Fibroblast of lung (primary cell): ENCODE measurements at places on chromosomes 2 and 18. TPM values are rescaled to one million over a fixed set of nuclear protein-coding genes. Genes with fewer than 3 reads are reported as not detected.
A peak's percentile ranks its signal among the peaks of the same experiment; 100 is the strongest.

Gene AGAP1
- 7.7 and 10.6 TPM in 2 replicates for total RNA-seq

Gene CRIM1
- total RNA-seq, result 135 and 364 TPM in 2 replicates

- no peak for DNase-seq
- H3K27ac ChIP-seq, result no peak overlapping the region
- H3K36me3 ChIP-seq, result no peaks in the 10 kb centered on the region
- H3K4me3 ChIP-seq, result no peak overlapping the region
- no peaks in the 10 kb centered on the region for H3K27me3 ChIP-seq
These were observed 26.9 kb upstream of the CDH19 start for GRCh38 chr18:66630831-66631230.

DNA sequence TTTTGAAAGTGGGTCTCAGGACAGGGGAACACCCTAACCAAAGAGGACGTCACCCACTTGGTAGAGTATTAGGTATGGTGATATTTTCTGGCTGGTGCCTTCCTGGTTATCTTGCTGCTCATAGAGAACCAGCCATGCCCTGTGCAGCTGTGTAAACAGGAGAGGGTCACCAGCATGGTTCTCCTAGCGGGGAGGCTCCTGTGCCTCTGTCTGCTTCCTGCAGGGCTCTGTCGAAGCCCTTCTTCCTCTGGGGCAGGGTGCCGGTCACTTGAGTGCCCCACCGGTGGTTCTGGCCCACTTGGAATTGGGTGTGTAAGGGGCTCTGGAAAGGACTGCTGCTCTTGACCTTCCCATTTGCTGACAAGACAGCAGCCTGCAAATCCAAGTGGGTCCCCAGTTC is 131.6 kb upstream of the MSH6 start:
- H3K36me3 ChIP-seq, result no peaks in the 10 kb centered on the region
- no peaks in the 10 kb centered on the region for H3K4me1 ChIP-seq
- H3K27ac ChIP-seq, result no peak overlapping the region
- no peak for DNase-seq
- H3K27me3 ChIP-seq, result peaks cover 8% of the 10 kb centered on the region

Gene DHX57
- total RNA-seq, result 20.5 and 23.5 TPM in 2 replicates

GRCh38 chr18:73791081-73791480 is 356.6 kb downstream of the FBXO15 start:
- no peaks in the 10 kb centered on the region for H3K4me1 ChIP-seq
- no peak overlapping the region for H3K27ac ChIP-seq
- no peaks in the 10 kb centered on the region for H3K27me3 ChIP-seq
- H3K4me3 ChIP-seq, result no peak overlapping the region
- peak; percentile 60 for DNase-seq
- no peaks in the 10 kb centered on the region for H3K36me3 ChIP-seq

DNA sequence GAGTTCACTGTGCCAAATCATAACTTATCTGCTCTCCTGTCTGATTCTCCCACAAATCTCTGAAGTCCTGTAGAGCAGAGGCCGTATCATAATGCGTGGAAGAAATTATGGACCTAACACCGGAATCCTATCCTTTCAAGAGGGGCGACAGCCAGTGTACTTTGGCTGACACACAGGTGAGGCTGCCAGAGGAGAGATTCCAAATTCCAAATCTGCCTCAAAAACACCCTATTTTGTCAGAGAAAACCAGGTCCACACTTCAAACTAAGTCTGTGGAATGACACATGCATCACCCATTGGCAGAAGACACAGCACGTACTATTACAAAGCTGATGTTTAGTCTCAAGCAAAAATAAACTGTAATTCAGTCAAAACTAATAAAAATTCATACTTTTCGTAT is 139.2 kb upstream of the PID1 start:
- no peak overlapping the region for H3K4me3 ChIP-seq
- H3K4me1 ChIP-seq, result peaks cover 23% of the 10 kb centered on the region
- H3K27ac ChIP-seq, result peak overlapping the region; percentile 8
- no peak for DNase-seq
